Ureter (tissue), 1 donor: ENCODE measurements at places on chromosomes 2 and 18.

- no peak for DNase-seq
These were observed 801.3 kb downstream of the ERBB4 start for GRCh38 chr2:211737282-211737681.

GRCh38 chr2:180938451-180938850 is 42.0 kb upstream of the UBE2E3 start:
- DNase-seq = no peak

DNA sequence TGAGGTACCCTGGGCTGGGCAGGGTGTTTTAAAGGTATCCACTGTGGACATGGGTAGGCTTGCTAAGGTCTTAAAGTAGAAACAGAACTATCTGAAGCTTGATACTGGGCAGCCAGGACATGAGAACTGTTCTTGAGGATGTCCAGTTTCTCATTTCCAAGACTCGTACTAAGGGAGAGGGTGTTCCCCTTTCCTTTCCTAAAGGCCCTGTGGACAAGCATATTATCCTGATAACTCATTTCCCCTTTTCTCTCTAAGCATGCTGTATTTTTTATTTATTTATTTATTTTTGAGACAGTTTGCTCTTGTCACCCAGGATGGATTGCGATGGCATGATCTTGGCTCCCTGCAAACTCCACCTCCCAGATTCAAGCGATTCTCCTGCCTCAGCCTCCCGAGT is 273.6 kb downstream of the PRKCE start:
- no peak for DNase-seq

- DNase-seq = no peak
These were observed 1107.2 kb downstream of the DPP10 start for GRCh38 chr2:115549611-115550130.
